ENCODE measurements at places on chromosomes 5 and 9.

- DNase-seq: no peak
Observed at GRCh38 chr9:123228967-123229366, 39.4 kb downstream of the STRBP start.

DNA sequence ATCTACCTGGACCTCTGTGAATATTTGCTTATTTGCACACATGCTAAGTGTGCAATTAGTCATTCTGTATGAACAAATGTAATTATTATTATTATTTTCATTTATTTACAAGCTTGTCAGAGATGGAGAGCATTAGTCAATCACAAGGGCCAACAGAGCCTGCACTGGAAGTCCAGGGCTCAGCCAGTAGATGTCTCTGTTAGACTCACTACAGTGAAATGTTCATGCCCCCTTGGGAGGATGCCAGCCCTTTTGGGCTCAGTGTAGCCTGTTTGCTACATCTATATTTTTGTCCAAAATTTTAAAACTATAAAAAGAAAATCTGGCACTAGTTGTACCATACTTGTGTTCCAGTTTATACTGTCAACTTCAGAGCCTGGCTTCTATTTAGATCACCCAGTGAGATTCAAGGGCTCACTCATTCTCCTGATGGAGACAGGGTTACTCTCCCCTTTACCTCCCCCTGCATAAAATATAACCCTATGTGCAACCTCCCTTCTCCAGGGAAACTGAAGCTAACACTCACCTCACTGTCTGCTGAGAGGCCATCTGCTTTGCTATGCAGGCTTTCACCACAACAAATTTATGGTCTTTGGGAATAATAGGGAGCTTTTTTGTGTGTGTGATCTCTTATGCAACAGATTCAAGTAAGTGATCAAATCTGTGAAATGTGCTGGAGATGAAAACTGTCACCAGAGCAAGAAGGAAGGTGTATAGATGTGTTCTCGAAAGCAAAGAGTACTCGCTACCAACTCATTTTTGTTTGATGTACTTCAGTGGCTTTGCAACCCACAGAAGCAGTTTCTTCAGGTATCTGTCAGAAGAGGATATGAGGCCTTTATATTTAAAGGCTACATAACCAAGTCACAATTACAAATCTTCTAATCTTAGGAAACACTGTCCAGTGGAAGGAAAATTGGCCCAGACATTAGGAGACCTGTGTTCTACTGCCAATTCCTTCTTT is 99.9 kb upstream of the TLE4 start:
- DNase-seq: no peak

- no peak for DNase-seq
Observed at GRCh38 chr9:136624184-136624951, 38.3 kb upstream of the EGFL7 start.

DNA sequence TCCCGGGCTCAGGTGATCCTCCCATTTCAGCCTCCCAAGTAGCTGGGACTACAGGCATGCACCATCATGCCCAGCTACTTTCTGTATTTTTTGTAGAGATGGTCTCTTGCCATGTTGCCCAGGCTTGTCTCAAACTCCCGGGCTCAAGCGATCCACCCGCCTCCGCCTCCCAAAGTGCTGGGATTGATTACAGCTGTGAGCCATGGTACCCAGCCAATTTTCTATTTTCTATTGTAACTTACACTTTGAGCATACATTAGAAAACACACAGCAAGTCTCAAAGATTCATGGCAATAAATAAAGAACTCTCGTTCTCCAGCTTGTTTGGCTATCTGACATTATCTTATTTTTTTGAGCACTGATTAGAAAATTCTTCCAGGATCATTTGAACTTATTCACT is 228.7 kb downstream of the ADAMTS6 start:
- no peak for DNase-seq

- no peak for DNase-seq
Observed at GRCh38 chr5:27511061-27511460, 472.7 kb upstream of the CDH9 start.

- no peak for DNase-seq
Observed at GRCh38 chr9:107208121-107208520, 75.0 kb upstream of the RAD23B start.

- no peak for DNase-seq
Observed at GRCh38 chr5:143554187-143554717, 150.8 kb upstream of the NR3C1 start.

- no peak for DNase-seq
Observed at GRCh38 chr9:120473608-120474007, 106.4 kb downstream of the CDK5RAP2 start.

DNA sequence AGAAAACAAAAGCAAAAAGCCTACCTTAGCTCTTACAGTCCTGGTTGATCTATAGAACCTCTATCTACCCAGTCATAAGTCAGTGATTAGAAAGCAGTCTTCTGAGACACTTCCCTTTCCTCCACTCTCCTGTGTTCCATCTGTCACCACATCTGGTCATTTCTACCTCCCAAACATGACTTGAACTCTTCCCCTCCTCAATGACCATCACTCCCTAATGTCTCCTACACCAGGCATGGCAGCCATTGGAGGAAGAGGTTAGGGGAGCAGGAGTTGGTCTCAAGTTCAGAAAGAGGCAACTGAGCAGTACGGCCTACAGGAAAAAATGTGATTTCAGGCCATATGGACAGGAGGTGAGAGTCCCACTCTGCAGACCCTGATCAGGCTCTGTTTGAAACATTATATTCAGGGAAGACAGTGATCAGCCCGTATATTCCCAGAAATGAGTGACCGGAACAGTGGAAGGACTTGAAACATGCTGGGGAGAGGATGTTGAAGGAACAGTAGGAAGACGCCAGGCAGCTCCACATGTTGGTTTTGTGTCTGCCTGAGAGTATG is 12.0 kb downstream of the ABLIM3 start:
- no peak for DNase-seq

GRCh38 chr9:129467739-129468666 is 152.9 kb downstream of the C9orf50 start:
- DNase-seq: no peak

DNA sequence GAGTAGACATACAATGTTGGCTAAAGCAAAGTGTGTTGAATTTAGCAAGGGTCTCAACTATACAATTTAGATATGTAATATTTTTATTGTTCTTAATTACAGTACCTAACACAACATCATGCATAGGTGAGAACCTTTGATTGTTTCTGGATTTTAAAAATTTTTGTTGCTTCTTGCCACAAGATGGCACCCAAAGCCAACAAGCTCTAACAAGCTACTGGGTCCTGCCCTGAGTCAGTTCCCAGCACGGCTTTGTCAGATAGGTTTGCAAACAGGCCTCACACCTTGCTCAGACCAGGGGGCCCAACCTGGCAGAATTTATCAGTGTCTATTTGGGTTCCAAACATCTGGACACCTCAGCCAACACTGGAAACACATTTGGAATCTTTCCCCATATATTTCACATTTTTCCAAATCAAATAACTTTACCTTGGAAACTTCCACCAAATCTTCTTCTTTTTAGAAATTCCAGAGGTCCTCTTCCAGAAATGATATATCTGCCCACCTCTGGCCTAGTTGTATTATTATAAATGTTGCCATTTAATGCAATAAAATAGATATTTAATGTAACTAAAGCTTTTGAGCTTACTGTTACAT is 49.5 kb upstream of the EGFLAM start:
- no peak for DNase-seq

DNA sequence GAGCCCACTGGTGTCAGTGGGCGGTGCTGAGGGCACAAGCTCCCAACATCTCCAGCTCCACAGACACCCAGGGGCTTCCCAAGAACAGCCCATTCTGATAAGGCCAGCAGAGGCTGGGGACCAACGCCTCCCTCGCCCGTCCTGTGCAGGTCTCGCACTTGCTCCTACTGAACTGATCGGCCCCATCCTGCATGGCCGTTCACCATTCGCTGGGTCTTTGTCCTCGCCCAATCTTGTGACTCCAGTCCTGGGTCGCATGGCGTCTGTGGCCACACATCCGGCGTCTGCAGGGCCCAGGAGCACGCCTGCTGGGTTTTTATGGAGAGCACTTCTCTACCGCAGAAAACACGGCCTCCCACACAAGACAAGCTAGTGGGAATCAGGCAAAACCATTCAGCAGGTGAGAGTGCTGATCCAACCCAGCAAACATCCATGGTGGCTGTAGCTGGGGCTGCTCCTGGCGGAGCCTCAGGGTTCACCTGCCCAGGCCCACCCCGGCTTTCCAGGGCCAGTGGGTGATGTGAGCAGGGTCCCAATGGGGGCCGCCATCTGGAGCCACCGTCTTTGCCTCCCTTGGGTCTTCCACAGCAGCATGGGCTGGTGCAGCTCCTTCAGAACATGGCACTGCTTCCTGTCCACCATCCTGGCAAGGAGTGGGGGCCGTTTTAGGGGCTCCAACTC is 7.4 kb downstream of the LRRC14B start:
- no peak for DNase-seq

GRCh38 chr9:106417685-106418084 is 445.3 kb upstream of the ZNF462 start:
- no peak for DNase-seq

DNA sequence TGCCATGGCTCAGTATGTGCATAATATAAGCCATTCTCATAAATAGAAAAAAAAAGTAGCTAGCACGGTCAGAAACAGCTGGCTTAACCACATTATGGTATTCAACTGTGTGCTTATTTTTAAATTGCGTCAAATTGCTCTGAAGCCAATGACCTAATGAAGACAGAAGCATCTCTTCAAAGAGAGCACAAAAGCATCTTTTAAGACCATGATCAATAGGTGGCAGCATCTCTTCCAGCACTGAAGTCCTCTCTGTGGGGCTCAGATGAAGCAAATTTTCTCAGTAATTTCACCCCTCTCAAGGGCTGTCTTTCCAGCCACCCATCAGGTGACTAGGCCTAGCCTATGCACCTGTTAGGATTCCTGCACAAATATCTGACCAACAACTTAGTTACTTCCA is 251.4 kb downstream of the GLIS3 start:
- DNase-seq: no peak

GRCh38 chr9:18865542-18865941 is 167.5 kb downstream of the SAXO1 start:
- DNase-seq: no peak

GRCh38 chr5:72369711-72370110 is 49.5 kb downstream of the PTCD2 start:
- DNase-seq: no peak

DNA sequence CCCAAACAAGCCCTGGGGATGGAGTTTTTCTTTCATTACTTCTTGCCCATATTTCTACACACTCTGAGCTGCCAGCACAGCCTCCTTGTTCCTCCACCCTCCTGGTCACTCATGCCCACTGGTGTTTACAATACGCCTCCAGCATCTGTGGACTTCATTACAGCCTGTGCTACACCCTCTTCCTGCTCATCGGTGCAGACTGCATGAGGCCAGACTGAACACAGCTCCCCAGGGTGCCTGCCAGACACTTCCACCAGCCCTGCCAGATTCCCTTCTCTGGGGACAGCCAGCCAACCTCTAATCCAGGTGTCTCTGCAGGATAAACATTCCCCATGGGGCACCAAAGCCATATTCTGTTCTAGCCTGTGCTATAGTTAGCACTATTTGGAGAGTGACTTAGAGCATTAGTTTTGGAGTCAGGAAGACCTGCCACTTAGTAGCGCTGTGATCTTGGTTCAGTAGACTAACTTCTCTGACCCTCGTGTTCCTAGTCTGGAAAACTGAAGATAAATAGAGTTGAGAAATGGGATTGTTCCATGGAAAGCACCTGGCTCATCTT is 163.8 kb upstream of the KLF4 start:
- DNase-seq: no peak

- no peak for DNase-seq
Observed at GRCh38 chr9:94554439-94555331, at the start of gene PCAT7. TSS of gene PCAT7 (plus strand) at chr9:94555083.
